Activated naive CD4-positive, alpha-beta T cell (primary cell): ENCODE measurements at places on chromosomes 2 and 18.

- no peak for DNase-seq
Observed at GRCh38 chr2:236673126-236673822, 103.6 kb downstream of the ACKR3 start.

GRCh38 chr2:63587814-63588384 lies 378 bp downstream of the WDPCP start:
- DNase-seq = no peak

- DNase-seq = no peak
Observed at GRCh38 chr18:58754544-58755068, 83.3 kb downstream of the MALT1 start.

GRCh38 chr18:13583576-13584550 lies 142.5 kb downstream of the FAM210A start:
- DNase-seq = no peak

DNA sequence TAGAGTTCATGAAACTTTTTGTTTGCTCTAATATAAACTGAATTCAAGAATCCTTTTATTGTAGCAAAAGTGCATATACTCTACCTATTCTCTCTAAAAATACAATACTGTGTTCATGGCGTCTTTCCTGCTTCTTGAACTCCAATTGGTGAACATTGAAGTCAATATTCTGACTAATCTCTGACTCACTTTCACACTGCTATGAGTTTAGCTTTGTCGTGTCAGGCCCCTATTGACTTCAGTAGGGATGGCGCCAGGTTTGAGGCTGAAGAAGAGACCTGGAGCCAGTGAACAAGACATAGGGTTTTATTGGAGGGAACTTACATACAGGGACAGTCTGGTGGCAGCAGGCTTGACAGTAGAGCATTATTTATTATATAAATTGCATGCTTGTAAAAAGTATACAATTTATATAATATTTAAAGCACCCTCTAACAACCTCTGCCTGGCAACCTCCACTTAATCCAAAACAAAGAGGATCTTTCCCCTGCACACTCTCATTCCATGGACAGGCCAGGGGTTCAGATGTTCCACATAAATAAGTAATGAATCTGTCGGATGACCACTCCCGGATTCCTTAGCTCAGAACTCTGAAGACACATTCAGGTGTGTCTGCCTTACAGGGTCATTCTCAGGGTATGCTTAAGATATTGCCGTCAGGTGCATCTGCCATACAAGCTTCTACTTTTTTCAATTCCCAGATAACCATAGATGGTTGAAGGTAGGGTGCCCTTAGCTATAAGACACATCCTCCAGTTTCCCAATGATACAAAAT lies 141.0 kb downstream of the CERS6 start:
- no peak for DNase-seq

- no peak for DNase-seq
Observed at GRCh38 chr2:226747288-226747687, 52.3 kb downstream of the IRS1 start.

DNA sequence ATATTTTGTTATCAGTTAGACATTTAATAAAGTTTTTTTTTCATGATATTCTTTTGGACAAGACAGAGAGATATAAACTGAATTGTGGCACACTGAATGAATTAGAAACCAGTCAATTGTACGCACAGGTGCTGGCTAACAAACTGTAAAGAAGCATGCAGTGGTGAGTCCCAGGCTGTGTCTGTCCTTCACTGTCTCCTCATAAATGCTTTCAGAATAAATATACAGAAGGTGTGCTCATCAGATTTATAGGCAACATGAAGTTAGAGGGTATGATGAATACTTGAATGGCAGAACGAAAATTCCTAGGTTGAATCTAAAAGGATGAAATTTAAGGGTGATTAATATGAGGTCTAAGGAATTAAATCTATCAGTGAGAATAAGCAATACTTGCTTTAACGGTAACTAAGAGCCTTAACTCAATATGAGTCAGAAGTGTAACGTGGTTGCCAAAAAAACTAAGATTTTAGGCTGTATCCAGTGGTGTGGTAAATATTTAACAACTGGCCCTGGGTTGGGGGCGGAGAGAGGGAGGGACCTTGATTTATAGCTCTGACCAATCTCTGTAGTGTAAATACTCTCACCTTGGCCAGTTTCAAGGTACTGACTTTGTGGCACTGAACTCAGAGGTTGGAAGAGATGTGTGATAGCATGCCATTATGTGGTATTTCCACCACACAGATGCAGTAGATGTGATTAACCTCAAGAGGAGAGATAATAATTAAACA lies 41.9 kb upstream of the AAK1 start:
- no peak for DNase-seq

- DNase-seq = no peak
Observed at GRCh38 chr2:3785220-3785889, 82.0 kb downstream of the DCDC2C start.

GRCh38 chr2:69090820-69091219 lies 77.8 kb downstream of the ANTXR1 start:
- no peak for DNase-seq

- DNase-seq = no peak
Observed at GRCh38 chr18:79344208-79344581, 51.5 kb upstream of the NFATC1 start.

DNA sequence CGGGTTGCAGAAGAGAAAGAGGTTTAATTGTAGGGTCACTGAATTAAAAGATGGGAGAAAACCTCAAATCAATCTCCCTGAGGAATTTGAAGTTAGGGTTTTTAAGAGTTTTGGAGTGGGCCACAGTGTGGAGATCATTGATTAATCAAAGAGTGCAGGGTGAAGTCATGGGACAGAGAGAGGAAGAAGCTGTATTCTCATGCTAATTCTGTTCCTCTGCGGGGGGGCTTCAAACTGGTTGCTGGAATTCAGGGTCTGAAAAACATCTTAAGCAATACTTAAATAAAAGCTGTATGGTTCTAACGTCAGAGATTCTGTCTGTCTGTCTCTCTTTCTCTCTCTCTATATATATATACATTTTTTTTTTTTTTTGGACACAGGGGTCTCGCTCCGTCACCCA lies 169.8 kb upstream of the SPATS2L start:
- no peak for DNase-seq

- DNase-seq = no peak
Observed at GRCh38 chr2:207311316-207312005, 145.7 kb upstream of the KLF7 start.

GRCh38 chr2:68237404-68237803 lies 14.9 kb downstream of the PPP3R1 start:
- DNase-seq = no peak

DNA sequence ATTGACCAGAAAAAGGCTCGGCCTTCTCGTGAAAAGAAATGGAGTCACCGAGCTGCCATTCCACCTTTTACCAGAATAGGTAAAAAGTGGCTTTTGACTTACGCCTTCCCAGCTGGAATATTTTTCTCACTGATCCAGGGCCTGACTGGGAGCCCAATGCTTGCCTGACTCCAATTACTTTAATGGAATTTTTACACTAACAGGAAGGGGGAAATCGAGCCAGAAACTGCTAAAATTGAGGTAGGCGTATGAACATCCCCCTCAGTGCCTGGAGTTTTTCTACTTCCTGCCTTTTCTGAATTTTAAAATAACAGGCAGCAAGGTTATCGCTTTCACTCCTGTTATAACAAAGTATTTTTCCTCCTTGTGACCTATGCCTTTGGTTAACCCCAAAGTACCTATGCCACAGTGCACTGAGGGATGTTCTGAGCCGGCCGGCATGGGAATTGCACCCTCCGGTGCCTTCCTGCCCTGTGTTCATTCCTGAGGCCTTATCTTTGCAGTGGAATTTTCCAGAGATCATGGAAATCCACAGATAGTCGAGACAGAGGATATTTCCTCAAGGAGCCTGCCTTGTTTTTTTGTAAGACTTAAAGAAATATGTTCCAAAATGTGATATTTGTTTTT lies 18.3 kb upstream of the RPL31 start:
- no peak for DNase-seq

- no peak for DNase-seq
Observed at GRCh38 chr2:45765007-45765727, 113.7 kb downstream of the PRKCE start.

GRCh38 chr2:189086710-189087109 lies 92.9 kb downstream of the COL5A2 start:
- no peak for DNase-seq

GRCh38 chr2:11031876-11032275 lies 120.1 kb downstream of the KCNF1 start:
- no peak for DNase-seq

GRCh38 chr2:143398781-143399180 lies 269.6 kb downstream of the ARHGAP15 start:
- no peak for DNase-seq

- no peak for DNase-seq
Observed at GRCh38 chr2:236309669-236310029, 45.4 kb upstream of the ASB18 start.

DNA sequence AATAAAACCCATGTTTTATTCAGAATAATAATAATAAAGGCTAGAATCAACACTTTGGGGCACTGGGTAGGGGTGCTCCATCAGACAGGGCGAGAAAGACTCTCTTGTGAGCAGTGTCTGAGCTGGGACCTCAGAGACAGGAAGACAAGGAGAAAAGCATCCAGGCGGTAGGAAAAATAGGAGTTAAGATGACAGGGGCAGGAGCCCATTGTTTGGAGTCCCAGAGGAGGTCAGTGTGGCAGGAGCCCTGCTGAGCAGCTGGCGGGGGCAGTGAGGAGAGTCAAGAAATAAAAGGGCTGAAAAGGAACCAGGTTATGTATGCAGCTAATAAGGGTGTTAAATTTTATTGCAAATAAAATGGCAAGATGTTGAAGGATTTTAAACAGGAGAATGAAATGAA lies 457.4 kb downstream of the FBXO15 start:
- DNase-seq = no peak

- DNase-seq = no peak
Observed at GRCh38 chr18:51639541-51639940, 442.1 kb upstream of the MEX3C start.

GRCh38 chr2:96120991-96121390 lies 4.6 kb upstream of the ADRA2B start:
- DNase-seq = no peak

- no peak for DNase-seq
Observed at GRCh38 chr2:218233543-218233942, 16.6 kb downstream of the ARPC2 start.

- DNase-seq = no peak
Observed at GRCh38 chr2:32479993-32480392, 123.2 kb downstream of the BIRC6 start.

DNA sequence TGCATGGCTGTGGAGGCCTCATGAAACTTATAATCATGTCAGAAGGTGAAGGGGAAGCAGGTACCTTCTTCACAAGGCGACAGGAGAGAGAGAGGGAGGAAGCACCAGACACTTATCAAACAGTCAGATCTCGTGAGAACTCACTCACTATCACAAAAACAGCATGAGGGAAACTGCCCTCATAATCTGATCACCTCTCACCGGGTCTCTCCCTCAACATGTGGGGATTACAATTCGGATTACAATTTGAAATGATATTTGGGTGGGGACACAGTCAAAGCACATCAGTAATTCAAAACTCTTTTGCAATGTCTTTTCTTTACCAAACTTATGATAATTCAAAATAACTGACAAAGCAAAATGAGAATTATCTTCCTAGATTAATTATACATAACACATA lies 8.5 kb upstream of the CCDC68 start:
- no peak for DNase-seq

GRCh38 chr2:159125858-159126257 lies 157.4 kb downstream of the TANC1 start:
- DNase-seq = no peak

DNA sequence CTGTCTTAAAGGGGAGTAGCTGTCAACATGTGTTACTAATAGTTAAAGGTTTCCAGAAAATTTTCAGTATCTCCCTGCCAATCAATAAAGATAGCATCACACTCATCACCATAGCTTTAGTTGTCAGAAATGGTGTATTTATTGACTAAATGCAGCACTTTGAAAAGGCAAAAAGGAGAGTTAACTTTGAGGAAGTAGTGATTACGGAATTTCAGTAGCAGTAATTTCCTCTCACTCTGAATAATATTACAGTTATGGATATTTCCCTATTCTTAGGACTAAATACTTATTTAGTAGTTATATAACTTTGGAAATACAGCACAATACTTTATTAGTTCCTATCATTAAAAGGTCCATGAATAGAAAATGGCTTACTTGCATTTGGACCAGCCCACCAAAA lies 250.5 kb downstream of the CAMKMT start:
- no peak for DNase-seq

DNA sequence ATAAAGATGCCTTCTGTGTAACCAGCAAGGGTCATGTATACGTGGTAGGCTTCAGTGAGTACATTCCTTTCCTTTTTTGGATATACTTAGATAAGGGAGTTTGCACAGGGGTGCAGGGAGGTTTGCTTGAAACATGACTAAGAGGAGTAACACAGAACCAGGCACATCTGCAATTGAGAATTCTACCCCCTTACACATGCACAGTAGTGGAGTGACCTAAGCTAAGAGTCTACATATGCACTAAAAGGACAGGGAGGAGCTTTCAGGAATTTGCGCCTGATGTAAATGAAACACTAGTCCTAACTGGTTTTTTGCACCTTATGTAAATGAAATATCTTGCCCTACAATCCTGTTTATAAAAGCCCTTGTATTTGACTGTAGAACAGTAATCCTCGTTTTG lies 194.8 kb upstream of the NABP1 start:
- no peak for DNase-seq

GRCh38 chr2:217604527-217605194 lies 398.1 kb downstream of the TNS1 start:
- DNase-seq = no peak

- no peak for DNase-seq
Observed at GRCh38 chr2:234098681-234099080, 48.2 kb downstream of the SPP2 start.

DNA sequence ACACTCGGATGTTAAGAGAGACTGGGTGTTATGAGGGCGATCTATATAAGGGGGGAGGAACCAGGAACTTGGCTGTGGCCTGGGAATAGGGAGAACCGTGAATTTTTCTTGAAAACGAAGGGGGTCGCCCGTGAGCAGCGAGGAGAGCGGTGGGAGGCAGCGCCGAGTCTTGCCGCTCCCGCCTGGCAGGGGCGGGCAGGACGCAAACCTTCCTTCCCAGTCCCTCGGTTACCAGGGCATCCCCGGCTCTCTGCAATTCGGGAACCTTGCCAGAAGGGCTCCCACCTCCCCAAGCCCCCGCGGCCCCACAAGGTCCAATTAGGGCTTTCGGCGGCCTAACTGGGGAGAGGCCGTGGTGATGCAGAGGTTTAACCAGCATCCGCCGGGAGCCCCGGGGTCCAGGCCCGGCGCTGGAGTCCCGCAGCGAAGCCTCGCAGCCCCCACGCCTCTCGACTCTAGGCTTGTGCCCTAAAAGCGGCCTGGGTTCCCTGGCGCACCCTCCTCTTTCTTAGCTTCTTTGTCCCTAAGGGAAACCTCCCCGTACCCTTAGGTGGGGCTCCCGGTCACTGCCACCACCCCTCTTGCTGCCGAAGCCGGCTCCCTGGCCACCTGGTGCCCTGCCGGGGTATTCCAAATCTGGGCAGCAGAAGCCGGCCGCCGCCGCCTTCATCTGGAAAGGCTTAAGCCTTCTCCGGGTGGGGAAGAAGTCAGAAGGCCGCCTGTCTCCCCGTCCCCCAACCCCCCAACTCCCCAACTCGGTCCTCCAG lies 680 bp upstream of the FHOD3 start:
- no peak for DNase-seq

GRCh38 chr2:224024270-224024669 lies 14.8 kb downstream of the SERPINE2 start:
- DNase-seq = no peak

- no peak for DNase-seq
Observed at GRCh38 chr2:99238599-99238998, 16.9 kb downstream of the LYG2 start.

- no peak for DNase-seq
Observed at GRCh38 chr18:8783994-8784530, 78.7 kb downstream of the MTCL1 start.
